Heart right ventricle (tissue), 16 donors: ENCODE measurements at places on chromosomes 7 and 10.

DNA sequence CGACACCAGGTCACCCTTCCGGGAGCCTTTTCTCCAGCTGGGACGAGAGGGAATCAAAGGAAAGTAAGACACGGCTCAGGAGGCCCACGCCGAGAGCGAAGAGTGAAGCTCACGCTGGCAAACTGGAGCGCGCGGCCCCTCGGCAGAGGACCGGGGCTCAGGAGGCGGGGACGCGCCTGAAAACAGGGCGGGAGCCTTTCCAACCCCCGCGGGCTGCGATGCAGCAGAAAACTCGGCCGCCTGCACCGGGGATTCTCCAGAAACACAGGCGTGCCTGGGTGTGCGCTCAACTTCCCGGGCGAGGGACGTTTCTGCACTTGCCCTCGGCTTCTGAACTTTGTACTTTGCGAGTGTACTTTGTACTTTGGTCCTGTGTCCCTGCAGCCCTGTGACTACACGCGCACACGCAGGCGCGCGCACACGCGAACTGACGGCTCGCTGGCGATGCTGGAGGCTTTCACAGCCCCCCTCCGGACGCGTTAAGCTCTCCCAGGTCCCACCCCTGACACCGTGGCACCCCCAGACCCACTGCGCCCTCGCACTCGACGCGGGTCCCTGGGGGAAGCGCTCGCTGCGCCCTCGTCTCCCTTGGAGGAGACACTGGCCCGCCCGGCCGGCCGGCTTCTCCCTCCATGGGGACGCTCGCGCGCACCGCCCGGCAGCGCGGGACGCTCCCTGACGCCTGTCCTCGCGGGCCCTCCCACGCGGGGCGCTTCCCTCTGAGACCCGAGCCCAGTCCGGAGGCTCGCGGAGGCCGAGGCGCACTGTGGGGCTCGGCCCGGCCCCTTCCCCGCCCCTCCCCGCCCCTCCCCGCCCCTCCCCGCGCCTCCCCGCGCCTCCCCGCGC lies 588 bp upstream of the PAOX start:
- DNase-seq: peak; percentile 65

- no peak for DNase-seq
These were observed 14.5 kb upstream of the DNAAF5 start for GRCh38 chr7:711922-712380.

GRCh38 chr10:96395931-96396877 lies 37.4 kb upstream of the OPALIN start:
- peak; percentile 58 for DNase-seq

DNA sequence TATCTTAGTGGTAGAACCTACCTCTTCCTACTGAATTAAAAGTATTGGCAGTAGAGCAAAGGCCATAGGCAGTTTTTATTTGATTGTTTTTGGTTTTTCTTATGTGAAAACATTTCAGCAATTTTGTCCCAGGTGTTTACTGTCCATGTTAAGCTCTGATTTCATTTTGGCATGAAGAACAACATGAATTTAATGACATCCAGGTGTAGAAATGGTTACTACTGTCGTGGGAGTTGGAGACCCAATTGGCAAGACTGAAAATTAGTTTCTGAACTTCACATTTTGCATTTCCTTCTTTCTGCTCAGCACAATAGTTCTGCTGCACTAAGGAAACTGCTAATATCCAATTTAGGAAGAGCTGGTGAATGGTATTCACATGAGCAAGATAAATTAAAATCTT lies 38.0 kb upstream of the TMEM196 start:
- DNase-seq: no peak

DNA sequence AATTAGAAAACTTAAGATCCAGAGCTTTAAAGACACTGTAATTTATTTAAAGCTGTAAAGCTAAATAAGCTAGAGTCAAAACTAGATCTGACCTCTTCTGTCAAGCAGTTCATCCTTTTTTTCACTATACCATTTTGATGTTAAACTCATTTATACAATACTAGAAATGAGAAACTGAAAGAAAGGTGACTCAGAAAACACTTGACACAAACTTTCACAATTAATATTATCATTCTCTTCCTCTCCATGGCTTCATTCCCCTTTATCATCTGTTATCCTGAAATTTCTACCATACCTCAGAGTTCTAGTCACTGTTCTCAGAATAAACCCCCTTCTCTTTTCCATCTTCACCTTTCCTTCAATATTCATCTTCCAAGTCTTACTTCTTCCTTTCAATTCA lies 1.3 kb downstream of the FIGNL1 start:
- DNase-seq: no peak

- DNase-seq: no peak
These were observed 115.5 kb downstream of the BUB3 start for GRCh38 chr10:123269675-123270074.

- DNase-seq: no peak
These were observed 46.9 kb upstream of the SFMBT2 start for GRCh38 chr10:7457478-7458316.

DNA sequence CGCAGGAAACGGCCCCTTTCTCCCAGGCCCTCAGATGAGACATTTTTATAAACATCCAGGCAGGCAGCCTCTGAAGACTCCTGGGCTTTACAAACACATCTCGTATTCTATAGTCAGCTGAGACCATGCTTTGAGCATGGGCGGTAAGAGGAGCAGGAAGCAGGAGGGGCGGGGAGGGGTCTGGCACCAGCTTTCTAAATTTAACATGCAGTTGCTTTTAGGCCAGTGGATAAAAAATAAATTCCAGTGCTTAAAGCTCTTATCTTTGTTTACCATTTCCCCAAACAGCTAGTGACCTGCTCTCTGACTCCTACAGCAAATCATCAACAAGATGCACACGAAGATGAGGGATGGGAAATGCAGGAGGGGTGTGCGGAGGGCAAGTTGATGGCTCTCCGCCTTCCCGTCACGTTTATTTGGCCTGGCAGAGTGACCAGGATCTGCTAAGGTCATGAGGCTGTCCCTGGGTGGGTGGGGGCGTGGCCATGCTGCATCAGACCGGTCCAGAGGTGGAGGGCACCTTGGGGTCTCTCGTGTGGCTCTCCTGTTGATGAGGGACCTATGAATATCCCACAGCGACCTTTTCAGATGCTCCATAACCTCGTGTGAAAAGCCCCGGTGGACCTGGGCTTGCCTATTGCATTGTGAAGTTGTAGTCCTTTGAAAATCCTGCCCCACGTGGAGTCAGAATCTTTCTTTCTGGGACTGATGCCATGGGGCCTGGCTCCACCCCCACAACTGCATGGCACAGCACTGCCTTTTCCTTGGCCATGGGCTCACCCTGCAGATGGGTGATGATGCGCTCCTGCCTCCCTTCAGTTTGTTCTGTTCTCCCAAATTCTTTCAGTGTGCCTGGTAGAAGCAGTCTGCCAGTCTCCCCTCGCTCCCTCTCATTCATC lies 67.5 kb downstream of the PARP12 start:
- DNase-seq: peak; percentile 57

GRCh38 chr10:12843296-12843945 lies 158.1 kb downstream of the CCDC3 start:
- no peak for DNase-seq

DNA sequence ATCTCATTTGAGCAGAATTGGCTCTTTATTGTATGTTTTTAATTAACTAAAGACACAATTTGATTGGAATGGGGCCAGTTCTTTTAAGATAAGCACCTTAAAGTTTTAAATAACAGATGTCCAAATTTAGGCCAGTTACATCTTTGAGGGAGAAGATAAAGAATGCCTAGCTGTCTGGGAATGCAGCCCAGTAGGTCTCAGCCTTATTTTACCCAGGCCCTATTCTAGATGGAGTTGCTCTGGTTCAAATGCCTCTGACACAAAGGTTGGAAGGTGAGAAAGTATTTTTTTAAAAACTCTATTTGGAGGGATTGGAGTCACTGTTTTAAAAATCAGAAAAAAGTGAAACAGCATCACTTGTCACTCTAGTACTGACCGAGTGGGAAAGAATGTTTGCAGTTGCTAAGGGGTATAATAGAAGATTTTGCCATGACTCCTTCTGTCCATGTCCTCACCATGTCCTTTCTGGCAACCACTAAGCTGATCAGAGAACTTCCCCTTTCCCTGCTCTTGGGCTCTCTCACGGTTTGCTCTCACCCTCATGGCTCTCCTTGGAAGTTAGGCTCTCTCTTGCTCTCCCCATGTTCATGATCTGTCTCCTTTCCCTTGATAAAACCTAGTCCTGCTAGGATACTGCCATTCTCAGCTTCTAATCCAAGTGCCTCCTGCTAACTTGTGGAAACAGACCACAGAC lies 238.2 kb upstream of the AGK start:
- DNase-seq: no peak

DNA sequence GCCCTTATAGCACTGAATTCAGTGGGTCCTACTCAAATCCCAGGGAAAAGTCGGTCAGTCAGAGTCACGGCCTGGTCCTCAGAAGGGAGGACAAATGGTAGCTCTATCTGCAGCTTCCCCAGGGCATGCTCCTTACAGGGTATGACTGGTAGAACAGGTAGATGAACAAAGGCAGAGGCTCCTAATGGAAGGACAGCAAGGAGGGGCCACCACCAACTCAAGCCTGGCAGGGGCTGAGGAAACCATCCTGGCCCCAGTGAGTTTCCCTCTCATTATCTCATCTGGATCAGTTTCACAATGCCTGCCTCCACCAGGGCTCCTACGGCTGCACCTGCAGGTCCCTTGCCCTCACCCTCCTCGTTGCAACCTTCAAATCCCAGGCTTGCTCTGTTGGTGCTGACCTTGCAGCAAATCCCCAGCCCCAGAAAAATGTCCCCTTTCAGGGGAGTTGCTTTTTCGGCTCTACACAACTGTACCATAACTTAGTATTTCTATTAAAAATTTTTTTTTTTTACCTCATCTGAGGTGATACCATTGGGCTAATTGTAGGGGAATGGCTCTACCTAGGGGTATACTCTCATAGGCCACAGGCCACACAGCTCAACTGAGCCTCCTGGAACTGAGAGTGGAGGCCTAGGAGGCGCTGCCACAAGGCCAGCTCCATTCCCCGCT lies 2.4 kb upstream of the MYO1G start:
- no peak for DNase-seq

DNA sequence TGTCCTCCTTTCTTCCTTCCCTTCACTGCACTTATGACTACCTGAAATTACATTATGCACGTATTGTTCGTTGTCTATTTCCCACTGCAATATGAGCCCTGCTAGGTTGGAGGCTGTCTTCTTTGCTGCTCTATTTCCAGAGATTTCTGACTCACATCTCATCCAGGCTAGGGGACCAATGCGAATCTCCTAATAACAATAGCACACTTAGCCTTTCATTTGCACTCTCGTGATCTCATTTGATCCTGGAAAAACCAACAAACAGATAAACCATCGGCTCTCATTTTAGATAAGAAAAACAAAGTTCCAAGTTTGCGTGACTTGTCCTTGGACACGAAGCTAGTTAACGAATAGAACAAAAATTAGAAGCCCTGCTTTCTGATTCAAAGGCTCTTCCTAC lies 1.4 kb downstream of the ZNF438 start:
- no peak for DNase-seq

- no peak for DNase-seq
These were observed 73.7 kb downstream of the CTBP2 start for GRCh38 chr10:125086691-125087090.

DNA sequence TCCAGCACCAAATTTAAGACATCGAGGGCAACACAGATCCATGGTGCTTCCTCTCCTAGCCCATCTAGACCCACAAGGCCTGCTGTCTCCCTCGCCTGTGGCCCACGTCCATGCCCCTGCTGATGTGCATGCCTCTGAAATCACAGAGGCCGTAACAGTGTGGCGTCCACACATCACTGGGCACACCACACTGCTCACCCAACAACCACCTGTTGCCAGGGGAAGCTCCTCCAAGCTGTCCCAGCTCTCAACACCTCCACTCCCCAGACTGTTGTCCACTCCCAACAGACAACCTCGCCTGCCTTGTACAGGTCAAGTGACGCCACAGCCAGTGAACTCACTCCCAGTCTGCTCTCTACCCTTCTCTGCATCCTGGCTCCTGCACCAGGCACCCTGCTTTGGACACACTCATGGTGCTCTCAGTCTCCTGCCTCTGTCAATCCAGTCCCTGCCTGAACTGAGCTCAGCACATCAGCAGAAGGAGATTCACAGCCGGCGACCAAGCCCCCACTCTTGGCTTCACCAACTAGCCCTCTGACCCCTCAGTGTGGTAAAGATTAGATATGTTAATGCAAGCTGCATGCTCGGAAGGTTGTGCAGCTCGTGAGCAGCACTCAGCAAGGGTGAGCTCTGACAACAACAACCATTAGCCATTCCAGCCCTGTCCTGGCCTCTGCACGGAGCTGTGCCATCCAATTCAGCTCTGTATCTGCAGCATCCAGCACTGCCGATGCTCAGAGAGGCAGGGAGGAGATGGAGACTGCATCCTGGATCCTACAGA lies 197.0 kb downstream of the TNS3 start:
- DNase-seq: no peak

- DNase-seq: no peak
These were observed 113.4 kb downstream of the GPR37 start for GRCh38 chr7:124652237-124652636.

DNA sequence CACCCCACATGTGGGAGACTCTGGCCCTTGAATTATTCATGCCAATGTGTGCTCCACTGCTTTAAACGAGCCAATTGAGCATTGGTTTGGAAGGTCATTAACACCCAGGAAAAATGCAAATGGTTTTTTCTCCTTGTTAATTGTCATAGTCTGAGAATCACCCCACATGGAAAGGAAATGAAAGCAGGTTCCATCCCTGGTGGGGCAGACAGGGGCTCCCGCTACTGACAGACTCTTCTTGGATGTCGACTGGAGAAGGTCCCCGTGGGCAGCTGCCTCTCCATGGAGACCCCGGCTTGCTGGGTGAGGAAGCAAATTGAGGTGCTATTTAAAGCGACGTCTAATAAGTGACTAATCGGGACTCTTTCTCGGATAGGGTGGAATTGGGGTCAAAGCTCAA lies 32.0 kb upstream of the EN2 start:
- no peak for DNase-seq

GRCh38 chr7:59079-60016 lies 133.0 kb upstream of the FAM20C start:
- DNase-seq: no peak

DNA sequence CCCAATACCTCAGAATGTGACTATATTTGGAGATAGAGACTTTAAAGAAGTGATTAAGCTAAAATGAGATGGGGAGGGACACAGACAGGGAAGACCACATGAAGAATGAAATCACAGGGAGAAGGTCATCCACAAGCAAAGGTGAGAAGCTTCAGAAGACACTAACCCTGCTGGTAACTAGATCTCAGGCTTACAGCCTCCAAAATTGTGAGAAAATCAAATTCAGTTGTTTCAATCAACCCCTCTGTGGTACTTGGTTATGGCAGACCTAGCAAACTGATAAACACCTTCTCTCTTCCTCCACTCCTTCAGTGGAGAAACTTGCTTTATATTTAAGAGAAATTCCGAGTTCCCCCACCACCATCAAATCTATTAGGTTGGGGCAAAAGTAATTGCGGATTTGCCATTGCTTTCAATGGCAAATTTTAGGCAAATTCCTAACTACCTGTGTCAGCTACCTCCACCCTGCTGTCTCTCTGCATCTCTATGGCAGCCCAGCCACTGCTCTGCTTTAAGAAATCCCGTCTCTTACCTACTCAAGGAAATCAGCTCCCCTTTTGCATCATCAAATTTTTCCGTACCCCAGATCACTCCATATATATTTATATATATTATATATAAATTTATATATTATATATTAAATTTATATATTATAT lies 38.2 kb downstream of the SEMA3E start:
- DNase-seq: no peak

GRCh38 chr10:102726274-102726673 lies 11.8 kb downstream of the SFXN2 start:
- DNase-seq: no peak
